ENCODE measurements at places on chromosomes 7 and 10. TPM values are rescaled to one million over a fixed set of nuclear protein-coding genes. Genes with fewer than 3 reads are reported as not detected.

DNA sequence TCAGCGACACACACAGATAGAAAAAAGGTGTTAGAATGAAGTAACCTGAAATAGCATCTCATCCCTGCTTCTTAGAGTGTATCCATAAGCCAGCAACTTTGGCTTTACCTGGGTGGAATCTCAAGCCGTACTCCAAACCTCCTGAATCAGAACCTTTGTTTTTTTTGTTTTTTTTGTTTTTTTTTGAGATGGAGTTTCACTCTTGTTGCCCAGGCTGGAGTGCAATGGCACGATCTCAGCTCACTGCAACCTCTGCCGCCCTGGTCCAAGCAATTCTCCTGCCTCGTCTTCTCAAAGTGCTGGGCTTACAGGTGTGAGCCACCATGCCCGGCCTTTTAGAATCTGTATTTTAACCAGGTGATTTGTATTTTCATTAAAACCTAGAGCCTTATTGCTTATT, 9.0 kb downstream of the NRBF2 start:
- H3K4me3 ChIP-seq: no peak overlapping the region
- H3K4me1 ChIP-seq: peaks cover 36% of the 10 kb centered on the region
- no peak overlapping the region for H3K27ac ChIP-seq
- no peaks in the 10 kb centered on the region for H3K27me3 ChIP-seq
- peaks cover 17% of the 10 kb centered on the region for H3K36me3 ChIP-seq
- no peak for DNase-seq

DNA sequence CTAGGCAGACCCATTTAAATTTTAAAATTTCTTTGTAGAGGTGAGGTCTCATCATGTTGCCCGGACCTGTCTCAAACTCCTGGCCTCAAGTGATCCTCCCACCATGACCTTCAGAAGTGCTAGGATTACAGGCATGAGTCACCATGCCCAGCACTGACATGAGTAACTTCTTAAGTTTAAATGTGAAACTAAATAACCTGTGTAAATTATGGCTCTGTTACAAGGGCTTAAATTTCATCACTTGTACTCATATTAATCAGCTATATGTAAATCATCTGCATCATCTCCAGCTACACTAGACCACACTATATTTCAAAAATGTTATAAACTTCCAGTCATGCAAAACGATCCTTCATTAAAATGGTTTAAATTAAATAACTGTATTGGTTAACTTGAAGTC, 56.1 kb downstream of the ATAD1 start:
- H3K27ac ChIP-seq: no peak overlapping the region
- peaks cover 28% of the 10 kb centered on the region for H3K36me3 ChIP-seq
- DNase-seq: no peak
- H3K4me3 ChIP-seq: no peak overlapping the region
- no peaks in the 10 kb centered on the region for H3K27me3 ChIP-seq

DNA sequence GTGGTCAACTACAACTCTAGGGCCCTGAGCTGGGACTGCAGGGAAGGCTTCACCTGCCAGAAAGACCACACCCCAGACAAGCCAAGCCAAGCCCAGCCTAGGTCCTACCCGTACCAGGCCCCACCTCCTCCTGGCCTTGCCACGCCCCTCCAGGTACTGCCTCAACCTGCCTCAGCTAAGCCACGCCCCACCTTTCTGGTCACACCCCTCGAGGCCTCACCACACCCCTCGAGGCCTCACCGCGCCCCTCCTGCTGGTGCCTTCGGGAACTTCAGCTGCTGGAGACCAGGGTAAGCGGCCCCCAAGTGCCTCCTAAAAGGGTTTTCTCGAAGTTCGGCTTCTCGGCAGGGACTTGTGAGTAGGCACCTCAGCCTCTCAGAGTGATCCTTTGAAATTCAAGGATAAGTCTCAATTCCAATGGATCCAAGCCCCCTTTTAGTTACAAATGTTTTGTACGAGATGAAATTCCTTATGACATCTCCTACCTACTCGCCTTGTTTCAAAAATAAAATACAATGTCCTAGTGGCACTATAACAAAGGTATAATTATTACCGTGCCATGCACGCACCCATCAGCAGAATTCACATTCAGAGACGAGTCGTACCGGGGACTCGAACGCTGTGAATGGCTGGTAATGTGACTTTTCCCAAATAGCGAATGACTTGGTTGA, 171.2 kb downstream of the ARHGAP21 start:
- no peak overlapping the region for H3K27ac ChIP-seq
- DNase-seq: peak; percentile 64

IFIT2 gene
- total RNA-seq: 64.8 TPM

RBM20 gene
- total RNA-seq: 1.0 TPM

DNAJB9 gene
- total RNA-seq: 23.6 TPM

TDRD1 gene
- 0.09 TPM for total RNA-seq

GRCh38 chr7:30771880-30772425, 736 bp downstream of the MINDY4 start:
- H3K4me3 ChIP-seq: peak overlapping the region; percentile 95
- H3K4me1 ChIP-seq: peaks cover 20% of the 10 kb centered on the region
- no peak for DNase-seq
- H3K27ac ChIP-seq: peak overlapping the region; percentile 83
- no peaks in the 10 kb centered on the region for H3K27me3 ChIP-seq

DNA sequence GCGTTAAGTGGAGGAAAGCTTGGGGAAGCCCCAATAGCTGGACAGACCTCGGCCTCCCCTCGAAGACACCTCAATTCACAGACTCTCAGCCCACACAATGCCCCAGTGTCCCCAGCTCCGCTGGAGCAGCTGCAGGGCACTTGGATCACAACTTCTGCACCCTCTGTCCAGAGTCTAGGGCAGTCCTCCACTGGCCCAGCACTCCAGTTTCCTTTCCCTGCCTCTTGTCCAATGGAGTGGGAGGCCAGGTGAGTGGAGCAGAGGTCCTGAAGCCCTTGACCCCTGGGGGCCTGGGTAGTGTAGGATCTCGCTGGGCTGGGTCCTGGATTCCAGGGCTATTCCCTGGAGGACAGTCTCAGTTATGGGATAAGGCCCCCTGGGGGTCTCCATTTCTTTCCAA, 11.9 kb downstream of the SFRP5 start:
- H3K4me3 ChIP-seq: no peak overlapping the region
- no peak overlapping the region for H3K27ac ChIP-seq
- H3K27me3 ChIP-seq: no peaks in the 10 kb centered on the region

TAC1 gene
- total RNA-seq: not detected

DNA sequence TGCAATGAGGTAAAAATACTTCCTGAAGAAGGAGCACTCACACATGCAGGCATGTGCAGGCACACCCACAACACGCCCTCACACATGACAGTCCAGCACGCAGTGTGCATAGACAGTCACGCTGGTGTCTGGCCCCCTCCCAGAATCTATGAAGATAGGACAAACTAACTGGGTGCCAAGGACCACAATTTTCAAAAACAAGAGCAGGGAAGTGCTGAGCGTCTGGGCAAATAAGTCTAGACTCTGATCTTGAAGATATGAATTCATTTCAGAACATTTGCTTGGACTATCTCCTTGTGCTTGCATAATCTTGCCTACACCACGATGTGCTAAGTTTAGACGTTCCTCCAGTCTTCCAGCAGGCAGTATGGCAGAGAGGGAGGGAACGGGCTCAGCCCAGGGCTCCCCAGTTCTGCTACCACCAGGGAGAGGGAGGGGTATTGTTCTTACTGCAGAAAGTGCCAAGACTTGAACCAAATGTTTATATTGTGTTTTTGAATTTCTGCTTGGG, 276.5 kb upstream of the KLF6 start:
- peaks cover 34% of the 10 kb centered on the region for H3K4me1 ChIP-seq
- H3K27ac ChIP-seq: no peak overlapping the region
- H3K4me3 ChIP-seq: no peak overlapping the region
- H3K36me3 ChIP-seq: no peaks in the 10 kb centered on the region
- no peak for DNase-seq
- H3K27me3 ChIP-seq: no peaks in the 10 kb centered on the region

DNA sequence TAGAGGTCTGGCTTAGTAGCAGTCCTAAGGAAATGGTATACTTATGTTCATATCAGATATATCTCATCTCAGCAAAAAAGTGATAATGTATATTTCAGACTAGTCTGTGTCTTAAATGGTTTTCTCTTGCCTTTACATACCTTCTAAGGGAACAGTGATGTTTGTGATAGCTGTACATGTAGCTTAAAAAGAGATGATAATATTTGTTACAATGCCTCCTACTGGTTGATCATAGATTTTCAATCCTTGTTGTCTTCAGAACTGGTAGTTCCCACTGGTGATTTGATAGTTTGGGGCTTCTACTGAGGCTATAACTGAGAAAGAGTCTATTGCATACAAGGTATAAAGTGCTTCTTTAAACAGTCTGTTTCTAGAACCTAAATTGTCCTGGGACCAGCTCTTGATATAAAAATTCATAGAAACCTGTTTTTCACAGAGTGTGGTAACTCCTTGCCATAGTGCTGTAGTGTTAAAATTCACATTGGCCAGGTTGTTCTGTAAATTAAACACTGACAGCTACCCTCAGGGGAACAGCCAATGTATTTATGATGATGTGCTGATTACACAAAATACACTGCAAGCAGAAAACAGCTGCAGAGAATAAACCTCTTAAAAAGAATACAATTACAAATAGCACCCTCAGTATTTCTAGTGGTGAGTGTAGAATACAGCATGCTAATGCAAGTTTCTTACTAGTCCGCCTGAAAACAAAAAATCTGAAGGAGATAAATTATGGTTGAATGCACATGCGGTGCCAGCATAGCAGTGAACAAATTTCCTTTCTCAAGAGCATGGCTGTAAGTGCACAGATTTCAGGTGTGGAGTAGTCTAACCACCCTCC, 90.3 kb downstream of the BTRC start:
- no peak overlapping the region for H3K27ac ChIP-seq
- no peaks in the 10 kb centered on the region for H3K36me3 ChIP-seq
- H3K27me3 ChIP-seq: no peaks in the 10 kb centered on the region
- no peaks in the 10 kb centered on the region for H3K4me1 ChIP-seq
- H3K4me3 ChIP-seq: no peak overlapping the region
- DNase-seq: no peak
